Thymus (tissue), 14 donors: ENCODE measurements at places on chromosomes 5 and 9. TPM values are rescaled to one million over a fixed set of nuclear protein-coding genes. Genes with fewer than 3 reads are reported as not detected.

- no peak overlapping the region for H3K4me3 ChIP-seq
- H3K27ac ChIP-seq: no peak overlapping the region
- no peaks in the 10 kb centered on the region for H3K27me3 ChIP-seq
Observed at GRCh38 chr5:139212486-139212885, 14.3 kb upstream of the SIL1 start.

- peaks cover 58% of the 10 kb centered on the region for H3K36me3 ChIP-seq
- H3K4me3 ChIP-seq: no peak overlapping the region
- no peak for DNase-seq
Observed at GRCh38 chr5:111367115-111367514, 142.9 kb downstream of the CAMK4 start.

Gene GPR151
- under 0.01 TPM for total RNA-seq

GRCh38 chr5:23007236-23007635 lies 154.1 kb upstream of the CDH12 start:
- H3K27ac ChIP-seq: no peak overlapping the region
- no peaks in the 10 kb centered on the region for H3K4me1 ChIP-seq
- no peak for DNase-seq
- no peak overlapping the region for H3K4me3 ChIP-seq
- H3K36me3 ChIP-seq: no peaks in the 10 kb centered on the region
- H3K27me3 ChIP-seq: no peaks in the 10 kb centered on the region
